NCI-H524 treated with DMSO at 0.1 percent for 48 hours (cell line): ENCODE measurements at places on chromosomes 2 and 18.

DNA sequence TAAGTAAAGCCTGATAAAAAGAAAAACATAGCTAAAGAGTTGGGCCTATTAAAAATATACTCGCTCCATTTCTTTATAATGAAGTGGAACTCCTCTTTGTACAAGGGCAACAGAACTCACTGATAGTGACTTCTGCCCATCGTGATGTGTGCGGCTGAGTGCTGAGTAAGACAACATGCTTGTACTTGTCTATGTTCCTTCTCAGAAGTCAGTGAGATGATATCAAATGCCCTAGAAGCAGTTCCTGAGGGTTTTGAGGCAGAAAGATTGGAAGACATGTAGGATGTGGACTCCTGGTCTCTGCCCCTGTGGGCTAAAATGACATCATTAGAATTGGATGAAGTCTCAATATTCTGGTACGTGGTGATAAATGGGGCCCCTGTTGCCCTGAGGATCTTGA lies 73.8 kb downstream of the USP40 start:
- DNase-seq = no peak

GRCh38 chr2:166610180-166610912 lies 116.3 kb upstream of the SCN7A start:
- DNase-seq = no peak

DNA sequence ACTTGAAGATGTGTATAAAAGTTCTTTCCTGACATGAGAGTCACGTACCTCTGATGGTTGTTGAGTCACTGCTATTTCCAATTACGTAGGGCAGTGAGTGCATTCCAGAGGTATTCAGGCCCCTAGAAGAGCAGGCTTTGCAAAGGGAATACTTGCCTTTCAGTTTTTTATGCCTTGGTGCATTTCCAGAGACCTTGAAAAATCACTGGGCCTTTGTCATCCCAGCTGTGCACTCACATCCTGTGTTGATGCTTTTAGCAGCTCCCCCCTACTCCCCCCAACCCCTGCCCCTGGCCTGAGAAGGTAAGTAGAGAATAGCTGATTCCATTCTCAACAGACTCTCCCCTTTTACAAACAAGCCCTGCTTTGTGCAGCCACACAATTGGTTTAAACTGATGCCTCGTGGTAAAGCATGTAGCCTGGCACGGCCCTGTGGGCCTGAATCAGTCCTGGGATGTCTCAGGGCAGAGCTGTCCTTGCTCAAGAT lies 174.2 kb downstream of the PRPF40A start:
- no peak for DNase-seq

DNA sequence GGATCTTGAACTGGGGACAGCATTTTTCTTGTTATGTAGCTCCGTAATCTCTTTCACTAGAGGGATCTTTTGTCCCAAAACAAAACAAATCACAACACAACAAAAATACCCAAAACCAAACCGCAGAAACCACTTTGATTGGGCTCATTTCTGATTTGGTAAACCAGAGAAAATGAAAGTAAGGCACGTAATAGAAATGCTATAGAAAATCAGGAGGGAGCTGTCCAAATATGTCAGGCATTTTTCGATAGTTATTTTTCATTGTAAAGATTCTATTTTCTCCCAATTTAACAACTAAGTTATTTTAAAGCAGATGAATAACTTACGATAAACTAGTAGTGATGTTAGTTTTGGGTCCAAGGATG lies 406.5 kb downstream of the XIRP2 start:
- no peak for DNase-seq

DNA sequence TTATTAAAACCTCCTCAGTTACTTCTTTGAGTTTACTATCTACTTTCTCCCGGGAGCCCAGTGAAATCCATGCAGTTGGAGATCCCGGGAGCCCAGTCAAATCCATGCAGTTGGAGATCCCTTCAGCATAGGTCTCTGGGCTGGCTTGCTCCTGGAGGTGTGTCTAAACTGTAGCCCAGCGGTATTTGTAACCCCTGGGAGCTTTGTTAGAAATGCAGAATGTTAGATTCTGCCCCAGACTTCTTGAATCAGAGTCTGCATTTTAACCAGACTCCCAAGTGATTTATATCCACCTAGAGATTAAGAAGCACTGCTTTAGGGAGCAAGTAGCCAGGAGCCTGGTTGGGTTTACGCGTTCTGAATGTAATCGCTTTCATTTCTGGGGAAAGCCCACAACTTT lies 54.5 kb downstream of the ARHGAP28 start:
- DNase-seq = no peak

DNA sequence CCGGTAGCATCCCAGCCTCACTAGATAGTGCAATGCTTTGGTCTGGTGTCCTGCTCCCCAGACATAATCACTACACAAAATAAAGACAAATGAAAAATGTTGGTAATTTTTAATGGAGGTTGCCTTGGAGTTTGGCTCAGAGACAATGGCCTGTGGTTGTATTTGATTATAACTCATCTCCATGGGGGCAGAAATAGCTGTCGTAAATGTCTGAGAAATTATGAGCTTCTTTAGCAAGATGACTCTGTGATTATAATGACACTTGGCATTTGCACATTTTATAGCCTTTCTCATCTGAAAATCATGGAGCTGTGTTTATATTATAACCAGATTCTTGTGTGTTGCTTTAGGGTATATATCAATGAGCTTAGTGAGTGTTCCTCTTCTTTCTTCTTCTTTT lies 1779.7 kb upstream of the CELF4 start:
- no peak for DNase-seq

DNA sequence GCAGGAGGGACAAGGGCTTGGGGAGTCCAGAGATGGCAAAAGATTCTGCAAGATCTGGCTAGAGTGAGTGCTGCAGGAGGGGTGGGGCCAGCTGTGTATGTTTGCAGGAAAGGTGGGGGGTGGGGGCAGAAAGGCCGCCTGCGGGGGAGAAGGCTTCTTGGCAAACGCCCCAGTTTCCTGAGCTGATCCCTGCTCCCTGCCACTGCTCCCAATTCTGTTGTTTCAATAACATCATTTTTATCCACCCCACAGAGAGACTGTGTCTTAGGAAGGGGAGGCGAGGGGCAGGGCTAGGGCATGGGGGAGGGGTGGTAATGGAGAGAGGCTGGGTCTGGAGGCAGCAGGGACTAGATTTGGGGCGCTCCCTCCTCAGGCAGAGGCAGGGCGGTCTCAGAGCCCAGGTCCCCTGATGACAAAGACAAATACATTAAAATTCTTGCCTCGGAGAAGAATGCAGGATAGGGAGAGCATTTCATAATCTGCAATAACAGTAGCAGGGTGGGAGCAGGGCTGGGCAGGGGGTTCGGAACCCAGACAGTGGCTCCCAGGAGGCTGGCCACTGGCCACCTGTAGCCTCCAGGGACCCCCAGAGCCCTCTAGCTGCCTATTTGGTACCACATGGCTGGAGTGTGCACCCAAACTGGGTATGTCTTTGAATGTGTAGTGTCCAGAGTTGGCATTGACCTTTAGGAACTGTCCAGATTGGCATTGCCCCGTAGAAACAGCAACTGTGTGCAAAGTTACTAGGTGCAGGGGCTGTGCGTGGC lies 2.1 kb upstream of the WNT6 start:
- no peak for DNase-seq

DNA sequence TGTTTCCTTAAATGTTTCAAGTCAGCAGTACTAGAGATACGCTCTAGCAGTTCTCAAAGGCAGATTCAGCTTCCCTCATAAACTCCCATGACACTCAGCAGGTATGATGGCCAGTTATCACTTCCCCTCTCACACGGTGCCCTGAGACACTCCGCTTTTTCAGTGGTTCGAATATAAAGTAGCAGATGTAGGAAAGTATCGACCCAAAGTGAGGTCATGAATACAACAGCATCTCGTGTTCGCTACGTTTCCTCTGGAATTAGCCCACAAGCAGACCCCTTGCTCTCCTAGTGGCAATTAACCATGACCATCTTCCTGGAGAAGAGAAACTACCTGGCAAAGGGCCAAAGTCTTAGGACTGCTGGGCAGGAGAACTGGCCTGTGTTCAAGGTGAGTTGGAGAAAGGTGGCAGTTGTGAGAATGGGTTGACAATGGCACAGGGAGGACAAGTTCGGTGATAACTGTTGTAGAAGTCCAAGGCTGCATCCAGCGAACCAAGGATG lies 9.3 kb upstream of the AGBL5 start:
- DNase-seq = no peak

GRCh38 chr2:124289060-124289459 lies 264.0 kb downstream of the CNTNAP5 start:
- no peak for DNase-seq

DNA sequence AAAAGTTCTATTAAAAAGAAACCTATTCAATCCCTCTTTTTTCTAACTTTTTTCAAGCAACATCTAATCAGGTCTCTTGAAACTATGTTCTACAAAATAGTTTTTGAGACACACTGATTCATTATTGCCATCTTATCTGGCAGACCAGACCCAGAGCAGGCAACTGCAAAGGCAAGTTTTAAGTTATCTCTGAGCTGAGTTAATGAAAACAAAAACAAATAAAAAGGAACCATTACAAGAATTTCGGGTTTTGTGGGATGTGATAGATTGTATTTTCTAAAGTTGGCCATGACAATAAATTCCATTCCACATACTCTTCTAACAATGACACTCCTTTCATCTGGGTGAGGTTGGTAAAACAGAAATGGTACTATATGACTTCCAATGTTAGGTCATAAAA lies 15.2 kb upstream of the TWSG1 start:
- DNase-seq = no peak

- DNase-seq = no peak
Observed at GRCh38 chr2:72115110-72116080, 32.3 kb downstream of the CYP26B1 start.

DNA sequence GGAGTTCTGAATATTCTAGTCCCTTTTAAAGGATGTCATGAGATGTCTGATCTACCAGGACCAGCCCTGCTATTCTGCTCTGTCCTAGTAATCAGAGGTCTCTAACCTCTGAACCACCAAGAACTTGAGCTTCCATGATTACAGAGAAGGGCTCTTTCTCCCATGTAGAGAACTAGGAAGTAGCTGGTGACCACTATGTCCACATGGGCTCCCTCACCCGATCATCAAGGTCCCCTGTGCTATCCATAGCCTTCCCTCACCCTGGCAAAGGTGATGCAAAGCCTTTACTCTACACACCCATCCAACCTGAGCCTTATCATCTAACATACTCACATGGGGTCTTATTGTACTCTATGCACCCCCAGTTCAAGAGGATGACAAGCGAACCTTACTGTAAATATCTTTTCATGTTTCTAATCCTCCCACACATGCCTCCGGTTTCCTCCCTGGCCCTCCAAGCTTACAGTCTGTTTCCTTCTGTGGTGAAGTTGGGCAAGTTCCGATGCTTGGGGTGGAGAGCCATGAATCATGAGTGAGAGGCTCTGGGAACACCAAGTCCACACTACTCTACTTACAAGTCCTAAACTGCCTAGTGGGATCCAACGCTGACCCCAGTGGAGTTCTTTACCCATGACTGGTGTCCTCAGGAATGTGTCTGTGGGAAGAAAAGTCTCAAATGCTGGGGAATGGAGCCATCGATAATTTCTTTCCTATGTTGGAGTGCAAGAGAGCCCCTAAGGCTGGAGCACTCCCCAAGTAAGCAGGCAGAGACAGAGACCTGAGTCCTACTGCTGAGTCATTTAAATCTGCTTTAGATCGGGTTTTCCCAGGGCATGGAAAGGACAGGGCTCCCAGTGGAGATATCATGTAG lies 73.3 kb upstream of the KLF7 start:
- DNase-seq = no peak

- DNase-seq = no peak
Observed at GRCh38 chr2:143960177-143960576, 559.7 kb downstream of the ZEB2 start.

DNA sequence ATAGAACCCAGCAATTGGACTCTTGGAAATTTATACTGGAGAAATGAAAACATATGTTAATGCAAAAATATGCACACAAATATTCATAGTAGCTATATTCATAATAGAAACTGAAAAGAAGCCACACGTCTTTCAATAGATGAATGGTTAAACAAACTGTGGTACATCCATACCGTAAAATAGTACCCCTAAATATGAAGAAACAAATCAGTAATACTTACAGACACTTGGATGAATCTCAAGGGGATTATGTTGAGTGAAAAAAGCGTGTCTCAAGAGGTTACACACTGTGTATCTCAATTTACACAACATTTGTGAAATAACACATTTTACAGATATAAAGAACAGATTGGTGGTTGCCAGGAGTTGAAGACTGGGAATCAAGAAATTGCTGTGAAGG lies 61.1 kb upstream of the ARHGAP15 start:
- no peak for DNase-seq

DNA sequence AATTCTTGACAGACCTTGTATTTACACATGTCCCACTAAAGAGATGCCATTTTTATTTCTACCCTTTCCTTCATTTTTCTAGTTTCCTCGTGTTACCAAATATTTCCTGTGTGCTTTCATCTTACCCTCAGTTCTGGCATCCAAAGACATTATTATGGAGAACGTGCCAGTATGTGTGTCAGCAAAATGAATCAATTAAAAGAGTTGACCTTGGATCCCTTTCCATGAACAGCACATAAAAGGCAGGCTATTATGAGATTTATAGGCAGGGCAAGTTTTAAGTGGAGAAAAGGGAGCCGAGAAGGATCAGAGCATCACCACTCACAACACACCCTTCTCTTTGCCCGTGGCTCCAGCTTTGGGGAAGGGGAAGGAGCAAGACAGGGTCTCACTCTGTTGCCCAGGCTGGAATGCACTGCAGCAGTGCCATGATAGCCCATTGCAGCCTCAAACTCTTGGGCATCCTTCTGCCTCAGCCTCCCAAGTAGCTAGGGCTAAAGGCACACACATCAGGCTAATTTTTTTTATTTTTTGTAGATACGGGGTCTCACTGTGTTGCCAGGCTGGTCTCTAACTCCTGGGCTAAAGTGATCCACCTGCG lies 149.9 kb downstream of the GFPT1 start:
- DNase-seq = no peak

DNA sequence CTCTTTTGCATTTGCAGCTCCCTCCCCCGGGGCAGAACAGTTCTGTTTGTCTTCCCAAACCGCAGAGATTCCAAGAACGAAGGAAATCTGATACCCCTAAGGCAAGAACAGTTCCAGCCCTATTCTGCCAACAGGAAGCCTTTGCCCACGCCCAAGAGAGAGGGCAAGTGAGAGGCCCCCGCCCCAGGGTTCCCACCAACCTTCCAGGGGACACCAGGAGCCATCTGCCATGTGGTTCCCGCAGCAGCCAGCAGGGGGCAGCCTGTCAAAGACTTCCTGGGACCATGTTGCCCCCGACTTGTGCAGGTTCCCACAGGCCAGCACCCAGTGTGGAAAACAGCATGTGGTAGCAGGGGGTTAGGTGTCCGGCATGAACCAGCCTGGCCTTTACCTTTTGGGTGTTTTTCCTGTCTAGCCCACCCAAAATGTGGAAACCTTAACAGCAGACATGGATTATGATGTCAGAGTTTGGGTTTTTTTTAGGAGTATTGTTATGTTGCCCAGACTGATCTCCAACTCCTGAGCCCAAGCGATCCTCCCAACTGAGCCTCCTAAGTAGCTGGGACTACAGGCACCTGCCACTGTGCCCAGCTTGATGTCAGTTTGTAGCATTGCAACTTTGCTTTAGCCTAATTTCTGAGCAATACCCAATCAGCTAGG lies 21.7 kb upstream of the EFHD1 start:
- no peak for DNase-seq

GRCh38 chr2:157197848-157198247 lies 59.7 kb upstream of the GALNT5 start:
- no peak for DNase-seq
